IPS-NIHi11 (cell line): ENCODE measurements at places on chromosomes 2 and 18.

GRCh38 chr2:108981846-108982245, 7.2 kb downstream of the EDAR start:
- no peak for DNase-seq

DNA sequence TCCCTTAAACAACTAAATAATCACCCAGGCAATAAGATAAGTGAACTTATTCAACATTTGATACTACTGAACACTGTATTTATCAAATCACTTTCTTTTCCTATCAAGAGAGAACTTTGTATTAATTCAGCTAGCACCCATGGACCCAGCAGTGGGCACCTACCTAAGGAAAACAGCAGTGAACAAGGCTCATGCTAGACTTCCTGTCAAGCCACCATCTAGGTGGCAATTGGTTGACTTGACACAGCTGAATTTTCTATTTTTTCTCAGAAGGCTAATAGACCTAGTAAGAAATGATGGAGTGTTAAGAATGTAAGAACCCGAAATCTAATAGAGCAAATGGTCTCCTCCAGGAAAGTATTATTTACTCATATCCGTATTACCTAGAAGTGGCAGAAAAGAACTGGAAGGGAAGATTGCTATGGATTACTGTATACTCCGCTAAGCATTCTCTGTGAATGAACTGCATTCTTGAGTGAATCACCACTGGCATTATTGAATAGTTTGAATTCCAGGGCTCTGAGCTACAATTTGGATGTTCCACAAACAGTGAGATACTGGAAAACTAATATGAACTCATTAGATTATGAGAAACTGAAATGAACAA, 988.2 kb upstream of the CDH2 start:
- DNase-seq: no peak

DNA sequence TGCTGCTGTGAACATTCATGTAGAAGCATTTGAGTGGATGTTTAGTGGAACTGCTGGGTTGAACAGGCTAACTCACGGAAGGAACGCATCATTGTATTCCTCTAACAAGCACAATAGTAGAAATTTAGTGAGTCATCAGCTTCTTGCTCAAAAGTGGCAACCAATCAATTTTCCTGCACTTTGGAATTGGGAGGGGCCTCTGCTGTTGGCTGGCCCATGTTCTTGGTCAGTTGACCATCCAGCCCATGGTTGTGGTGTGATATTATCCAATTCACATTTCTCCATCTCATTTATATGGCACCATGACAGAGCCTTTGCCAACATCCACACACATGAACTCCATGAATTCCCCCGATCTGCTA, 95.0 kb downstream of the TNFRSF11A start:
- no peak for DNase-seq

DNA sequence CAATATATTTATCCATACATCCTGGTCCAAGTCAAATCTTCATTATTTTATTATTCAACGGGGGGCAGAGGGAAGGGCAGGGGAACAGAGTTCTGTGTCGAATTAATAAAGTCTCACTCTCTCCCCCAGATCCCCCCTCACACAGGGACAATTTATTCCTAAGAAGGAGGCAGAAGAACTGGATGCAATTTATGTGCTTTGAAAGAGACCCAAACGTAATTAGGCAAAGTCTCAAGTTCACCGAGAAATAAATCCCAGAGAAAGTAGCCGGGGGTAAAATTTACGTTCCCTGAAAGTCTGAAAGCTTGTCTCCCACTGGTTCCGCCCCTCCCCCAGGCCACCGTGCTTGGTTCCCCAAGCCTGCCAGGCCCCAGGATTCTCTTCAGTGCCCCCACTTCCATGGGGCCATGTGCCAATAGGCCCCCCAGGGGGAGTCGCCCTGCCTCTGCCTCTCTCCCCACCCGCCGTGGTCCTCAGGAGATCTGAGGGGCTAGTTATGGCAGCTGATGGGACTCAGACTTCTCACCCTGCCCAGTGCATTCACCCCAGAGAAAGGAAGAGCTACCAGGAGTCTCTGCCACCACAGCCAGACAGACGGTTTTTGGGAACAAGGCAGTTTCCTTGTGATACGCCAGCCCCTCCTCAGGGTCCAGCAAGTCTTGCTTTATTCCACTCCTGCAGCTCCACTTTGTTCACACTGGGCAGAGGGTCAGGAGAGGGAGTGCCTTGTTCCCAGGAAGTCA, 215.5 kb downstream of the CYP26B1 start:
- no peak for DNase-seq

- no peak for DNase-seq
These were observed 279.7 kb downstream of the MBD2 start for GRCh38 chr18:53944721-53945120.

GRCh38 chr2:120885321-120885720, 149.7 kb downstream of the GLI2 start:
- DNase-seq: peak; percentile 60

DNA sequence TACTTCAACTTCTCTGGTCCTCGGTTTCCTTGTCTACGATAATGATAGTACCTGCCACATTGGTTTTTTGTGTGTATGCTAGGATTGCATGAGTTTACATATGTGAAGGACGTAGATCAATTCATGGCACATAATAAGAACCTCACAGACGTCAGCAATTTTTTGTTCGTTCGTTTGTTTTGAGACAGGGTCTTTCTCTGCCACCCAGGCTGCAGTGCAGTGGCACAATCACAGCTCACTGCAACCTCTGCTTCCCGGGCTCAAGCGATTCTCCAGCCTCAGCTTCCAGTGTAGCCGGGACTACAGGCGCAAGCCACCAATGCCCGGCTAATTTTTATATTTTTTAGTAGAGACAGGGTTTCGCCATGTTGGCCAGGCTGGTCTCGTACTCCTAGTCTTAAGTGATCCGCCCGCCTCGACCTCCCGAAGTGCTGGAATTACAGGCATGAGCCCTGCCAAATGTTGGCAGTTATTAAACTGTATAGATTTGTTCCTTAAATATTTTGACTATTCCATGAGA, 756 bp upstream of the SLC35F5 start:
- DNase-seq: no peak

GRCh38 chr18:22174341-22175145, 5.2 kb downstream of the GATA6 start:
- no peak for DNase-seq

- no peak for DNase-seq
These were observed 40.0 kb upstream of the GPC1 start for GRCh38 chr2:240395448-240395847.

GRCh38 chr2:219607931-219608330, 10.3 kb downstream of the STK11IP start:
- DNase-seq: no peak

GRCh38 chr2:30628341-30628740, 178.9 kb downstream of the CAPN13 start:
- no peak for DNase-seq
